WTC11 (cell line): ENCODE measurements at places on chromosomes 12 and 14.

DNA sequence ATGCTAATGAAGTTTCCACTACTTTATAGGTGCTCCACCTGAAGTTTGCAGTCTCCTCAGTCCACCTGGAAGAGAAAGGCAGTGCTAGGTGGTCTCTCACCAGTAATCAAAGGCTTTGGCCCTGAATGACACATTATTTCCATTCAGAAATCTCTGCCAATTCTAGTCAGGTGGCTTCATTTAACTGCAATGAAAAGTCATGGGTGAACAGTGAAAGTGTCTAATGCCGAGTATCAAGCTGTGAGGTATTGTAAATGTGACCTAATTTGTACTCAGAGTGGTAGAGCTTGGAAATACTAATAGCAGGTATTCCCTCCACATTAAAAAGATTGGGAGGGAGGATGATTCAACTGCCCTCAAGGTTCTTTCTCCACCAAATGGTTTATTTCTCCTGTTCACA lies 220.9 kb upstream of the LRFN5 start:
- DNase-seq, result no peak

- DNase-seq, result peak; percentile 79
These were observed 158.0 kb downstream of the CAPZA3 start for GRCh38 chr12:18895946-18896345.

DNA sequence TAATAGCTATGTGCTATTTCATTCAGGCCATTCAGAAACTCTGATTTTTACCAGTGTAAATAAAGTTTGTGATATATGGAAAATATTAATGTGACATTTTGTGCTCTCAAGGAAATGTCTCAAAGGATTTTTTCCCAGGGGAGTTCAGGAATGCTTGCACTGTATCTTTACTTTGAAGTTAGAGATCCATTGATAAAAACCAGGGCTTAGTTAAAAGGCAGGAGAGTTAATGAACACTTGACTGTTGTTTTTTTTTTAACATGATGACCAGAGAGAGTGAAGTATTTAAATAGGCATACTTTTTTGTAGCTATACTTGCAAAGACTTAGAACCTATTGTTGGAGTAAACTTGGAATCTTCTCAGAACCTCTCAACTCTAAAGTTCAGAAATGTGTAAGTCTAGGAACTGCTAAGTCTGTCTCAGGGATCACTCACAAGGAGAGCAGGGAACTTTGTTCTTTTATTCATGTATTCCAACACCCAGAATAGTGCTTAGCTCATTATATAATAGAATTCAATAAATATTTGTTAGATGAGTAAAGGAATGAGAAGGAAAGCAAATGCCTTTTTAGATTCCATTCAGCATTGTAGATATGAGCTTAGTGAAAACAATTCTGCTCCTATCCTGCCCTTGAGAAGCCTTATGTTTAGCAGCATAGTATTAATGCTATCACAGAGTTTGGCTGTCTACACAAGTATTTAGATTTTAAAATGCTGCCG lies 117.5 kb downstream of the DAAM1 start:
- no peak for DNase-seq

- no peak for DNase-seq
These were observed 86.9 kb upstream of the CLEC14A start for GRCh38 chr14:38342803-38343202.
